HuH-7 (cell line): ENCODE measurements at places on chromosomes 4 and X.

- DNase-seq = no peak
Observed at GRCh38 chr4:139901531-139902320, 236.1 kb downstream of the MGST2 start.

GRCh38 chrX:1589356-1590130 lies 1.9 kb upstream of the AKAP17A start:
- DNase-seq = no peak

DNA sequence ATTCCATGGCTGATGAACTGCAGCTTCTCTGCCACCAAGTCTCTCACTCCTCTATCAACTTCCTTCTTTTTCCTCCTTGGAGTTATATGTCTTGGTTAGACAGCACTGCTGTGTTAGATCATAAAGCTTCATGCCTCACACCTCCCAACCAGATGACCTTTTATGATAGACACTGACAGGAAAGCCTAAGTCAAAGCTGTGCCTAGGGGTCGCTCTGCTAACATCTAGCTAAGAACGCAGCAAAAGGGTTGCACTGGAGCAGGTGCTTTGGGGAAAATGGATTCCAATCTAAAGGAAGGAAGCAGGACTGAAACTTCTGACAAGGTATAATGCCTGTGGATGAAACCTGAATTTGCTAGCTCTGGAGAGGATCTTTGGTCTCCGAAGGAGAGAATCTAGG lies 509.7 kb downstream of the SMARCA1 start:
- no peak for DNase-seq

DNA sequence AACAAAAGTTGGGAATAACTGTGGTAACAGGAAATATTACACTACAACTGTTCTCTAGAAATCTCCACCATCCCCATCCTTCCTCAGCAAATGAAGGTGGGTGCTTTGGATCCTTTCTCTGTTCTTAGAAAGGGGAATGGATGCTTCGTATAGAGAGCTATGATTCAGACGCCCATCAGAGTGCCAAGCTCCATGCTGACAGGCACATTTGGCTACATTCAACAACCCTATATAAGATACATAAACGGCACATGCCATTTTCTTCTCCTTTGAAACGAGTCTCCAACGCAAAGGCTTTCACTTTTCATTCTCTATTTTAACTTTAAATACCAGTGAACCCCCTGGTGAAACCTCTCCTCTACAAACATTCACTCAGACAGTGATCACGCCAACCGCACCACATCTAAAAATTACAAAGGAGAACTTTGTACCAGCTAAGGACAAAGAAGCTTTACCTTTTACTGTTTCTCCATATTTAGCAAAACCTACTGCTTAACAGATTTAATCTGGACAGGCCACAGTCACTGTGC lies 172.5 kb downstream of the TSPAN5 start:
- DNase-seq = no peak

- DNase-seq = no peak
Observed at GRCh38 chrX:37958525-37959211, 47.7 kb upstream of the SYTL5 start.

GRCh38 chr4:99863804-99864203 lies 30.4 kb downstream of the LAMTOR3 start:
- DNase-seq = no peak

DNA sequence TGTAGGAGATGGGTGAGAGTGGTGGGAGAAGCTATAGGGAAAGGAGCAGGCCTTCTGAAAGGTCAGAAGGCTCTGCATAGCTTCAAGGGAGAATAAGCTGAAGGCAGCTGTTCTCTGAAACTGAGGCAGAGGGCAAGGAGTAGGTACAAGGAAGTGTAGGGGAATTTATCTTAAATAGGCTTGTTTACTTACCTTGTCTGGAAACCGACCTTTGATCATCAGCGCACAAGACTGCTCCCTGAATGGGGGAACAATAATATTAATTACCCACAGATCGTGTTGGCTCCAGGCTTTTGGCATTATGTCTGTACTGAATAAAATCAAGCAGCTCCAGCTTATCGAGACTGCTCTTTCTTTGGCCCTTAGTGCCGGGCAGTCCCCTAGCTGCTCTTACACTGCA lies 175.5 kb upstream of the MAGEB16 start:
- no peak for DNase-seq

GRCh38 chr4:123817025-123817688 lies 420.6 kb downstream of the SPRY1 start:
- no peak for DNase-seq

DNA sequence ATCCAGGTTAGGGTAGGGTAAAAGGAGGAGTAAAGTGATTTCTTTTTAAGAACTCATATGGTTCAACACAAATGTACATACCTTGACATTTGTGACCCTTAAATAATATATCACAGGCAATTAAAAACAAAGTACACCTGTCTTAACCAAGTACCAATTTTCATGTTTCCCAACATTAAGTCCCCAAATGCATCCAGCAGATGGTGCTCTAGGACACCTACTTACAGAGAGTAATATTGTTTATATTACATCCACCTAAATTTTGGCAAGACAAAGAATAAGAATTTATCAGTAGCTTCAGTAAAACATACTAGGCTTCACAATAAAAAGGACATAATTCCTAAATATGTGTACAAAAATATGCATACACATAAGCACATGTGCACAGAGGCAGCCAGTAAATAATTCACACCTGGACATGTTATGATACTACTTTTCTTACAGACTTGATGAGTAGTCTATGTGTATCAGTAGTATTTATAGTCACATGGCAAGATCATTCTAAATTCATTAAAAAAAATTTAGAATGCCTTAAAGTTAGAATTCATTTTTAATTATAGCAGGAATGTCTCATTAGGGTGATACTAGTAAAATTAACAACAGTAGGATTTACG lies 219.7 kb downstream of the DCLK2 start:
- peak; percentile 6 for DNase-seq

DNA sequence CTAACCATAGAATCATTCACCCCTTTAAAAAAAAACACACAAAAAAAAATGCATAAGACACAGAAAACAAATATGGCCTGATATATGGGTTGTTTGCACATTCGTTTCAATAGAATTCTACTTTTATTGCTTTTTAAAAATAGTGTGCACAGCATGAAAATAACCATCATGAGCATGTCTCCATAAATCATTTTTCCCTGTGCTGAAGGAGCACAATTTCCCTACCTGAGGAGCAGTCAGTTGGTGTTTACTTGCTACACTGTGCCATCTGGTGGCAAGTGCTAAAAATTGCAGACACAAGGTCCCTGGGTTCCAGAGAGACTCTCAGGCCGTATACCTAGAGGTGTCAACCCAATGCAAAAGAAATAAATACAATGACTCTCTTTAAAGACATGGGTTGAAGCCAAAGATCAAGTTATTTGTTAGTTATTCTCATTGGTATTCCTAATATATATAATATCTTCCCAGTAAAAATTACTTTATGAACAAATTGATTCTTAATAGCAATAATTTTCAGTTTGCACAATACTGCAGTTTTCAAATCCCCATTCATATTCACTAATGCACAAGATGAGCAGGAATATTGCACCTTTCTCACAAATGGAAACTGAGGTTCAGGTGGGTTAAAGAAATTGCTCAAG lies 551.4 kb downstream of the IQCM start:
- peak; percentile 20 for DNase-seq

GRCh38 chr4:36308150-36308549 lies 26.7 kb downstream of the DTHD1 start:
- no peak for DNase-seq

- DNase-seq = no peak
Observed at GRCh38 chr4:141339966-141340365, 119.3 kb downstream of the ZNF330 start.

DNA sequence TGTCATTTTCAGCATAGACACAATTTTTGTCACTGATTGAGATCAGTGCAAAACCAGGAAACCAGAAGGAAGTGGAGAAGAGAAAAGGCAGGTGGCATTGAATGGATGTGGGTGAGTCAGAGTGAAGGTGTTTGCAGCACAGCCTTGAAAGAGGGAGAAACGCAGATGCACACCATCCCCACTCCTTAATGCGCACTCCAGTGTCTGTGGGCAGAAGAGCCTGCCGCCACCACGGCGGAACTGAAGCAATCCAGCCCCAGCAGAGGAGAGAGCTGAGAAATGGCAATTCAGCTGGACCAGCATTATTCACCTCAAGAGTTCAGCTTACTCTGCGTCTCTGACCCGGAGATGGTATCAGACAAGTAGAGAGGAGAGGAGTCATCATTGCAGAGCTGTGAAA lies 393.1 kb upstream of the FRG1 start:
- no peak for DNase-seq

GRCh38 chr4:109820563-109820962 lies 5.0 kb downstream of the GAR1 start:
- DNase-seq = no peak

- DNase-seq = no peak
Observed at GRCh38 chrX:141811438-141811837, 26.7 kb upstream of the MAGEC3 start.
